GM03348 (cell line): ENCODE measurements at places on chromosomes 5 and 9.
A peak's percentile ranks its signal among the peaks of the same experiment; 100 is the strongest.

GRCh38 chr5:141877356-141878185 lies 639 bp downstream of the PCDH1 start:
- no peak for DNase-seq

- DNase-seq = no peak
Observed at GRCh38 chr5:29508131-29508530, 1685.4 kb upstream of the CDH6 start.

- DNase-seq = peak; percentile 63
Observed at GRCh38 chr5:124735169-124735858, 11.1 kb downstream of the ZNF608 start.

GRCh38 chr5:45639040-45639439 lies 57.1 kb downstream of the HCN1 start:
- peak; percentile 15 for DNase-seq

DNA sequence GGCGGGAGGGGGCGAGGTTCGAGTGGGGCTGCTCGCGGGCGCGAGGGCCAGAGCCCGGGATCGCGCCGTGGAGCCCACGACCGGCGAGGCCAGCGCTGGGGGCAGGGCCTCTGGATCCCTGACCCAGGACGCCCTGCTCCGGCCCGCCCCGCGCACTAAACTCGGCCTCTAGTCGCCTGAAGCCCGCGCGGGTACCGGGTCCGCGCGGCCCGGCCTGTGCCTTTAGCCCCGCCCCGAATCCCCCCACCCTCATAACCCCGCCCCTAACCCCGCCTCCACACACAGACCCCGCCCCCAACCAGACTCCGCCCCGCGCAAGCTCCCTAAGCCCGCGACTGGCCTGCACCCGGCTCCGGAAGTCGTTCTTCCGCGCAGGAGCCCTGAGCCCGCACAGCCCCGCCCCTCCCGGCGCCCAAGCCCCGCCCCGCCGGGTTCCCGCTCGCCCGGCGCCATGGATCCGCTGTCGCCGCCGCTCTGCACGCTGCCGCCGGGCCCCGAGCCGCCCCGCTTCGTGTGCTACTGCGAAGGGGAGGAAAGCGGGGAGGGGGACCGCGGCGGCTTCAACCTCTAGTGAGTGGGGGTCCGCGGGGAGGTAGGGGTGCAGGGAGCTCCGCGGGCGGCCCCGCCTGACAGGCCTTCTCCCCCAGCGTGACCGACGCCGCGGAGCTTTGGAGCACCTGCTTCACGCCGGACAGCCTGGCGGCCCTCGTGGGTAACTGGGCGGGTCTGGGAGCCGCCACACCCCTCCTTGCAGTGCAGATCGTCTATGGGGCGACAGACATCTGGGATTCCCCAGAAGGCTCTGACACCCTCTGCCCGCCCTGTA lies at the start of gene PAXX:
Gene PAXX, plus strand, starts transcription at position 430 of the 826 bp plus-strand sequence. Its CDS starts 22 bp downstream, at position 452.
- peak; percentile 99 for DNase-seq

DNA sequence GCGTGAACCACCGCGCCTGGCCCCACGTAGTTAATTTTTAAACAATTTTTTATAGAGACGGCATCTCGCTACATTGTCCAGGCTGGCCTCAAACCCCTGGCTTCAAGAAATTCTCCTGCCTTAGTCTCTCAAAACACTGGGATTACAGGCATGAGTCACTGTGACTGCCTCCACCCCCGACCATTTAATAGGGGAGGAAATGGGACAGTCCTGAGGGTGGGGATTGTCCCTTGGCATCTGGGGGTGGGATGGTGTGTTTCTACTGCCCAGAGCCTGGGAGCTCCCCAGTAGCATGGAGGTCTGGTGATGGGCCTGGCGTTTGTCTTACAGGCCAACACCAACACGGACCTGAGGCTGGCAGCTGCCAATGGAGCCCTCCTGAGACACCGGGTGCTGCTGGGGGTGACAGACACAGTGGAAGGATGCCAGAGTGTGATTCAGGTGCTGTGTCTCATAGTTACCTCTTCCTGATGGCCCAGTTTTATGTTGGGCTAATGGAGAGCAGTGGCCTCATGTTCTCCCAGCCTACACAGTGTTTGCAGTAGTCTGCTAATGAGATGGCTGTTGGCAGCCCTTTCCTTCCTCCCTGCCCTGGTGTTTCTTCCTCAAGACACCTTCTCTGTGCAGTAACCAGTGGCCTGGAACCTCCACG lies 22.5 kb downstream of the TMEM268 start:
- no peak for DNase-seq

DNA sequence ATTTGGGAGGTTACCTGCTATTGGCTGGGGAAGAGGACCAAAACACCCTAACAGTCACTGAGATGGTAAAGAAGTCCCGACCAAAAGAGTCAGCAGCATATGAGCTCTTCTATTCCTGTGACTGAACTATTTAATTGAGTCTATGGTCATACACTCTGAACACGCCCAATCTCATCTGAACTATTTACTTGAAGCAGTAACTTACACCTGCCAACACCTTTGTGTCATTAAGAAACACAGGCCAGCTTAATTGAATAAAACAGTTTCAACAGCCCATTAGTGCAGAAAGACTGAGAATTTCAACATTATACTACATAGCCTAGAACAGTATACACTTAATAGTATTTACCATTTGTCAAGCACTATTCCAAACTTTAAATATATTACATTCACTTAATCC lies 47.8 kb downstream of the NR6A1 start:
- no peak for DNase-seq

DNA sequence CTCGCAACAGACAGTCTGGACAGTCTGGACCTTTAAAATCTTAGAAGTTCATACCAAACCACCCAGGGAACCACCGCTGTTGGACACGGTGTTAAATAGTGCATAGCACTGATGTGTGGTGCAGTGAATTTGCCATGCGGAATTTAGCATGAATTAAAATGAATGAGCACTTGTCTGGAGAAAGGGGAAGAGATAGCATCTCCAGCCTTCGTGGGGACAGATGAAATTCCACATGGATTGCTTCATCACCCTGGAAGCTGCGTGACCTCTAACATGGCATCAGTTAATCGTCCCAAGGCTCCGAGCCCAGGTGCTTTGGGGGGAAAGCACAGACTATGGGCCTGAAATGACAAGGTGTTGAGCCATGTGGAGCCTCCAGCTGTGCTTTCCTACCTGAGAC lies 91.4 kb downstream of the ADAMTS16 start:
- DNase-seq = no peak

GRCh38 chr9:135246248-135247205 lies 159.1 kb downstream of the OLFM1 start:
- no peak for DNase-seq

GRCh38 chr5:58447226-58447625 lies 12.7 kb downstream of the PLK2 start:
- DNase-seq = peak; percentile 51
